M059J (cell line): ENCODE measurements at places on chromosomes 2 and 18.

GRCh38 chr2:121018136-121019061 is 266.6 kb downstream of the TFCP2L1 start:
- DNase-seq, result no peak

DNA sequence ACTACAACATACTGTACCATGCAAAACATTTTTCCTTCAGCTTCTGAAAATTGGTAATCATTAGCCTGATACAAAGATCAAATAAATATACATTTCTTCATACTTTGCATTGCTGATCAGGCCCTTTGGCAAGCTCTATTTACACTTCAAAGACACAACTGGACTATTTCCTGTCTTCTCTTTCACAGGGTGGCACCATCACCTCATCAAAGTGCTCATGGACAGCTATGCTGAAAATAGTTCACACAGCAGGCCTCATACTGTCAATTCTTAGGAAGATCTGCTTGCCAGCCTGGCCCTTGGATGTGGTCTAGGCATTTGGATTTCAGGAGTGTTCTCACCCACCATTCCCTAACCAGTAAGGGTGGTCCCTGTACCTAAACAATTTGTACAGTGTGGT is 33.9 kb downstream of the FBXO15 start:
- no peak for DNase-seq

- DNase-seq, result peak; percentile 6
Measured at GRCh38 chr2:240024766-240025165, 376 bp downstream of the NDUFA10 start.

- no peak for DNase-seq
Measured at GRCh38 chr2:215556979-215557378, 121.1 kb upstream of the FN1 start.

DNA sequence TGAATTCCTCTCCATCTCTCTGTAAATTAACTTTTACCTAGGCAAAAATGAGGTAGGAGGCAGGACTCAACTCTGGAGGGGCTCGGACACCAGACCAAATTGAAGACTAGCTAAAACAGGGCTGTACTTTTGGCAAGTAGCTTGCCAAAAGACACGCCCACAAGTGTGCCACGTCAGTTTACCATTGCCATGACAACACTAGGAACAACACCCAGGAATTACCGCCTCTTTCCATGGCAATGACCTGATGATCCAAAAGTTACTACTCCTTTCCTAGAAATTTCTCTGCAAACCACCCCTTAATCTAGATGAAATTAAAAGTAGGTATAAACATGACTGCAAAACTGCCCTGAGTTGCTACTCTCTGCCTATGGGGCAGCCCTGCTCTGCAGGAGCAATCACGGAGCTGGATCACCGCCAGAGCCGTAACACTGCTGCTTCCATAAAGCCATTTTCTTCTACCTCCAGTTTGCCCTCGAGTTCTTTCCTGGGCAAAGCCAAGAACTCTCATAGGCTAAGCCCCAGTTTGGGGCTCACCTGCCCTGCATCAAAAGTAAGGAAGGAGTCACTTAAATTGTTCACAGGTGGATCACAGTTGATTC is 66.0 kb upstream of the FAM136A start:
- DNase-seq, result peak; percentile 49

GRCh38 chr2:101569886-101570520 is 95.1 kb upstream of the RFX8 start:
- no peak for DNase-seq

- peak; percentile 25 for DNase-seq
Measured at GRCh38 chr18:61824733-61825363, 68.0 kb downstream of the RNF152 start.

DNA sequence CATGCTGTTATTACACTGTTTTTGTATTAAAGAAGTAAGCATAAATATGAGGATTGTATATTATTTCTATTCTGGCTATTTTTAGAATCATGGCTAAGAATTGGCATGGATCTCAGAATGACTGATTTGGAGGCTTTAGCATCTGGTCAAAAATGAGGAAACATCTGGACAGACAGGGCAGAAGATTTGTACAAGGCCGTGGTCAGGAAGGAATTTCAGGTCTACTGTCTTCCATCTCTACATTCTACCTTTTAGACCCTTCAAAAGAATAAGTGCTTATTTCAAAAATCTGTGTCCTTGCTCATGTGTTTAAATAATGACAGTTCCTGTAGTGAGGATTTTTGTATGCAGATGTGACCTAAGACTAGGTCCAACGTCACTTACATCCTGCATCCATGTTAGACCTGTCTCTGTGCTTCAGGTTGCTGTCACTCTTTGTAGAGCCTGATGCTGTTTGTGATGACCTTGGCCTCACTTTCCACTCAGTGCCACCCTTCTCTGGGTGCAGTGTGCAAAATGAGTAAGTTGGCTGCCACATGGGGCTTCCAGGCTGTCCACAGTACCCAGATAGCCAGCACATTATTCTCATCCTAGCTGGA is 54.7 kb upstream of the B3GNT2 start:
- DNase-seq, result no peak

GRCh38 chr2:136060416-136060815 is 57.5 kb downstream of the CXCR4 start:
- no peak for DNase-seq

- peak; percentile 80 for DNase-seq
Measured at GRCh38 chr2:64837925-64838641, 151.1 kb upstream of the SLC1A4 start.

- DNase-seq, result no peak
Measured at GRCh38 chr2:46974659-46975058, 59.1 kb upstream of the MCFD2 start.

DNA sequence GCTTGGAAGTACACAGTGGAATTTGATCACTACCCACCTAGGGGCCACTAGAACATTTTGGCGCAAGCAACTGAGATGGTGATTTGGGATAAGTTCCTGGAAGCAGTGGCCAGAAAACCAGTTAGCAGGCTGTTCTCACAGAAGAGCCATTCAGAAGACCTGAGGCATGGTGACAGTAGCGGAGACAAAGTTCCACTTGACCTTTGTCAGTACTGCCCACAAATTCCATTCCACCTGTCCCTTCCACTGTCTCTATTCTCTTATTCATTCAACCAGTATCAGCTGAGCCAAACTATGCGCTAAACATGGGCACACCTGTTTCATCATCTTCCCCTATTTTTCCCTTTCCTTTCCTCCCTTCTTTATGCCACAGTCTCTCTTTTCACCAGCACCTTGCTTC is 59.2 kb upstream of the PPP1CB start:
- DNase-seq, result no peak

GRCh38 chr2:112821142-112821541 is 15.4 kb downstream of the IL1B start:
- peak; percentile 34 for DNase-seq

DNA sequence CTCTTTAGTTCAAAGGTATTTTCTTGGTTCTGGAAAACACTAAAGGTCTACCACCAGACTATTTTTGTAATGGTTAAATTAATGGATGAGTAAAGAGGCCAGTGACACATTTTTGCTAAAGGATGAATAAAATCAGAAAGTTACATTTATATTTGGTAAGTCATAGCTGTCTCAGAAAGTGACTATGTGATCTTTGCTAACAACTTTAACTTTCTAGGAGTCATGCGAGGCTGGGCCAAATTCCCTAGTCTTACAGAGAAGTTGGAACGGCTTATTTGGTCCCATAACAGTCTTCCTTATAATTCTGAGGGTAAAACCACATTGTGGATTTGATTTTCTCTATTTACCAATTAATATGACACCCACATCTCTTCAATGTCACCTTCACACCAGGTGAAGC is 198.1 kb downstream of the PDE1A start:
- DNase-seq, result peak; percentile 49

DNA sequence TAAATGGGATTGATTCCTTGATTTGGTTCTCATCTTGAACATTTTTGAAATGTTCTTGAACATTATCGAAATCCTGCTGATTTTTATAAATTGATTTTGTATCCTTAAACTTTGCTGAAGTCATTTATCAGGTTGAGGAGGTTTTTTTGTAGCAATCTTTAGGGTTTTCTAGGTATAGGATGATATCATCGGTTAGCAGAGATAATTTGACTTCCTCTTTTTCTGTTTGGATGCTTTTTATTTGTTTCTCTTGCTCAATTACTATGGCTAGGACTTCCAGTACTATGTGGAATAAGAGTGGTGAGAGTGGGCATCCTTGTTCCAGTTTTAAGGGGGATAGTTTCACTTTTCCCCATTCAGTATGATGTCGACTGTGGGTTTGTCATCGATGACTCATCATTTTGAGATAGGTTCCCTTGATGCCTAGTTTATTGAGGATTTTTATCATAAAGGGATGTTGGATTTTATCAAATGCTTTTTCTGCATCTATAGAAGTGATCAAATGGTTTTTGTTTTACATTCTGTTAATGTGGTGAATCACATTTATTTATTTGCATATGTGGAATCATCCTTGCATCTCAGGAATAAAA is 201.5 kb upstream of the ZSWIM2 start:
- DNase-seq, result peak; percentile 3

DNA sequence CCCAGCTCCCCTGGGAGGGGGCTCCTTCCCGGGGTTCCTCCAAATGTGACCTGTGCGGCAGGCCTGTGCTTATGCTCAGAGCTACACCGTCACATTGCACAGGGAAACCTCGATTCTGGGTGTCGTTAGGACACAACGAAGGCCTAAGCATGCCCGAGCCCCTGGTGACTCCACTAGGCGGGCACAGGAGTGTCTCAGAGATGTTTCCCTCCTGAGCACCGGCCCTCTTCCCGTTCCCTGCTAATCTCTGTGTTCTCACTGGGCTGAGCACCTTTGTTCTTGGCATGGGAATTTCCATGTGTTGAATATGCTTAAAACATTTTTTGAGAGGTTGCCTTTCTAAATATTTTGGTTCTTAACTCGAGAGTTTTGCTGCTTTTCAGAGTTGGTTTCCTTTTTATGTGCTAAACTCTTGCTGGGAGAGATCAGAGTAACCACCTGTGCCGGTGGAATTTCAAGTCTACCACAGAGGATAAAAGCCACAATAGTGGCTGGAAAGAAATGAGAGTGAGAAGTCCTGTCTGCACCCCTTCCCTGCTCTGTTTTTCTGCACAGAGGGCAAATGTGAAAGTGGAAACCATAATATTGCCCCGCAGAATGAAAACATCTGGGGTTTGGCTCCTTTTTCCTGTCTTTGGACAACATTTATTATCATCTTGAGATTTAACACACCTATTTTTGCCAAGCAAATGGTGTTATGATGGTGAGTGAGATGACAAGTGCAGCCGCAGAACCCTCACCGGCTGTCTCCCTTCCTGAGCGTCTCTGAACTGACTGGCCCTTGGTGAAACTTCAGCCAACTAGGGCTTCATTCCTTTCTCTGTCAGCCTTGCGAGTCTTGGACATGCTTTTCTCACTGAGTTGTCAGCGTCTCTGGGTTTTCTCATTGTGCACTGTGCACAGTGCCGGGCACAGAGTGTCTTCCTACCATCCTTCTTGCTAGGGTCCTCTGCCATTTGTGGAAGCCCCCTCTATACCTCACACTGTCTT is 154.1 kb downstream of the VAPA start:
- DNase-seq, result no peak

DNA sequence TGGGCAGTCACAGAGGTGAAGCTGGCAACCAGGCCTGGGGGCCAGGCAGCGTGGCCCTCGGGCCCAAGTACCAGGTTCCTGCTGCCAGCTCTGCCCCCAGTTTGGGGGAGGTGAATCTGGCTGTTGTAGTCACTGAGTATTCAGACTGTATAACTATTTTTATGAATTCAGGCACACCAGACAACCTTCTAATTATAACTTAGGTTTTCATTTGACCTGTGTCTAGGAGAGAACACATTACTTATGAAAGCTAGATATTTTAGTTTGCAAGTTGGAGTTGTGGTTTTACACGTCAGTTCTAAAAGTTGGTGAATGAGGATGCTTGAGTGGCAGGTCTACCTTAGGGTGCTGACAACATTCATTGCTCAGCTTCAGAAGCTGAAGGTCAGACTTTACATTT is 71.7 kb downstream of the LIMS1 start:
- DNase-seq, result no peak

DNA sequence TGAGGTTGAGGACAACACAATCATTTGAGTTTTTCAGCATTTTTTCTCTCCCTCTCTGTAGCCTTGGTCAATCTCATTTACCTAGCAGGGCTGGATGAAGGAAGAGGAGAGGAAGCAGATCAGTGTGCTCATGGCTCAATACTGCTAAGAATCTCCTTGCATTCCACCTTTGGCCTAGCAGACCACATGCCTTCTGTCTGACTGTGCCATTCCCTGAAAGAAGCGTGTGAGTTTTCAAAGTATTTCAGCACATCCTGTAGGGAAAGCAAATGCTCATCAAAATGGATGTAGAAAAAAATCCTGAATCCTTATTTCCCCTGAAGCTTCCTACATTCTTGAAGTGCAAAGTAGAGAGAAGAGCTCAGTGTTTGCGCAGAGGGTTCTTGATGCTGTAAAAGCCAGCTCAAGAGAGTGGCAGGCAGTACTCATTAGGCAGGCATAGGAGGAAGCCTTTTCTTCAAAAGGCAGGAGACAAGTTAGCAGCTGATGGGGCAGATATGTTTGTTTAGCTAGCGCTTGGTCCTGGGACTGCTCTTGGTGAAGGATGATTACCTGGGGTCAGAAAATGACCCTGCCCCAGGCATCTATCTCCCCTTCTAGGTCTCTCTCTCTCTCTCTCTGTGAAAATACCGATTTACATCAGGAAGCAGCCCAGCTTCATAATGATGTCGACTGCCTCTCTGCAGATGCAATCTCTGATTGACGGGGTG is 14.4 kb upstream of the PIK3C3 start:
- peak; percentile 96 for DNase-seq

- DNase-seq, result no peak
Measured at GRCh38 chr2:193885419-193885818, 1690.7 kb upstream of the TMEFF2 start.

GRCh38 chr2:86297382-86298147 is 39.9 kb downstream of the REEP1 start:
- peak; percentile 11 for DNase-seq

GRCh38 chr2:75788902-75789301 is 78.2 kb upstream of the GCFC2 start:
- DNase-seq, result no peak

- DNase-seq, result no peak
Measured at GRCh38 chr2:12910431-12910830, 193.7 kb downstream of the TRIB2 start.

DNA sequence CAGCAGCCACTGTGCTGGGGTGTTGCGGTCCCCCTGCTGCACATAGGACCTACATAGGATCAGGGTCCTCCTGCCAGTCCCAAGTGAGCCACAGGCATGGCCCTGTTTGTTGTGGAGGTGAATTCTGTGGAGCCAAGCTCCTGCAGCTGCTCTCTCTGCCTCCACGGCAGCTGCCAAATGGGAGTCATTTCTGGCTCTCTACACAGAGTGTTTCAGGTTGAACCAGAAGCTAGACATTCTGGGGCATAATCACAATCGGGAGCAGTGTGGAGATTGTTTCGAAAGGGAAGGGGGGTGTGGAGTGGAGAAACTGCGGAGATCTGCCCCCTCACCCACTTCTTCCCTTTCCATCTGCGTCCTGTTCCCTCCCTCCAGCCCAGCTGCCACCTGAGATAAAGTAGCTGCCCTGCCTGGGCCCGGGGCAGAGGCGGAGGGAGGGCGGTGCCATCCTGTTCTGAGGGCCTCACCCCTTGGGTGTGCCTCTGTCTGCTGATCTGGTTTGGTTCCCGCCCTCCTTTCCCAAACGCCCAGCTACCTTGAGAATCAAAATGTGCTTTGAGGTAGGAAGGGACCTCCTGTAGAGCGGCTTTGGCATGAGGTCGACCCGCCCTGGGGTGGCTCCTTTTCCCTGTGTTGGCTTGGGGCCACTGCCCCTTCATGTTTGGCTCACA is 139.4 kb downstream of the WDSUB1 start:
- no peak for DNase-seq

GRCh38 chr2:192155511-192156118 is 39.1 kb downstream of the TMEFF2 start:
- DNase-seq, result no peak

- peak; percentile 42 for DNase-seq
Measured at GRCh38 chr2:165239230-165239629, at the start of gene SCN2A. Gene SCN2A (plus strand): TSS chr2:165239414. CDS start chr2:165295824, 56,410 bp downstream.

- peak; percentile 91 for DNase-seq
Measured at GRCh38 chr2:174248187-174248997, at the start of gene OLA1. Gene OLA1 (minus strand): TSS chr2:174248532. CDS start chr2:174246815, 1,717 bp downstream.
